Fibroblast of upper back skin (primary cell): ENCODE measurements at places on chromosomes 16 and 17.

DNA sequence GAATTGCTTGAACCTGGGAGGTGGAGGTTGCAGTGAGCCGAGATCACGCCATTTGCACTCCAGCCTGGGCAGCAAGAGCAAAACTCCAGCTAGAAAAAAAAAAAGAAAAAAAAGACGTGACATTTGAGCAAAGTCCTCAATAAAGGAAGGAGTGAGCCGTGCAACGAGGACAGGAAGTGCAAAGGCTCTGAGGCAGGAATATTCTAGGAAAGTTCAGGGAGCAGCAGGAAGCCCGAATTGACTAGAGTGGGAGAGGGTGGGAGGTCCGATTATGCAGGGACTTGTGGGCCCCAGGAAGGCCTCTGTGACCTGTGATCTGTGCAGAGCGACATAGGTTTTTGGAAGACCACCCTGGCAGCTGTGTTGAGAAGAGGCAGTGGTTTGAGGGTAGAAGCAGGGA is 8.6 kb upstream of the LASP1NB start:
- DNase-seq = no peak

DNA sequence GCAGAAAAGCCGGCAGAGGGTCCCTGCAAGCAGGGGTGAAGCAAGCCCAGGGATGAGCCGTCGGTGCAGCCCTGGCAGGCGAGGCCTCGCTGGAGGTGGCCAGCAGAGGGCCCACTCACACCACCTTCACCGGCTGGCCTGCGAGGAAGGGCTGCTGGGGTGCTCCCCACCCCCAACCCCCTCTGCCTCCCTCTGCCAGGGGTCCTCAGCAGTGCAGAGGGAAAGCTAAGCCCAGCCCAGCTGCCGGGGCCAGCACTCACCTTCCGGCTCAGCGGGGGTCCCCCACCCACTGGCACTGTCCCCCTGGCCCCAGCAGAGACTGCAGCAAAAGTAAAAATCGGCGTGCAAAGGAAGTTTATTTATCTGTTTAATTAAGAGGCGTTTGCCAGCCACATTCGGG is 113.4 kb downstream of the ENGASE start:
- DNase-seq = peak; percentile 2

DNA sequence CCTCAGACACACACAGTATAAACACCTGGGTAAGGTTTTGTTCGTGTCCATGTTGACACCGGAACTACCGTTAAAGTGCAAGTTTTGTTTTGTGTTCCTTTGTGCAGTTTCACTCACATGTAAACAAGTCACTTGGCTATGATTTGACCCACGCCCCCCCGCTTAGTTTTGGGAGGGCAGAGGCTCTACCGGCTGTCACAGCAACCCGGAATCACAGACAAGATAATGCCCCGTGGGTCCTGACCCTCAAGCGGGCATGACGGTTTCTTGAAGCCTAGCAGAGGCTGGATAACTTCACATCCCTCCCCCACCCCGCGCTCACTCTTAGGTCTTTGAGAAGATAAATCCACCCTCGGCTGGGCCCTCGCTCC is 1.7 kb downstream of the RASD1 start:
- no peak for DNase-seq

GRCh38 chr17:29156781-29157180 is 23.4 kb downstream of the MYO18A start:
- DNase-seq = no peak

DNA sequence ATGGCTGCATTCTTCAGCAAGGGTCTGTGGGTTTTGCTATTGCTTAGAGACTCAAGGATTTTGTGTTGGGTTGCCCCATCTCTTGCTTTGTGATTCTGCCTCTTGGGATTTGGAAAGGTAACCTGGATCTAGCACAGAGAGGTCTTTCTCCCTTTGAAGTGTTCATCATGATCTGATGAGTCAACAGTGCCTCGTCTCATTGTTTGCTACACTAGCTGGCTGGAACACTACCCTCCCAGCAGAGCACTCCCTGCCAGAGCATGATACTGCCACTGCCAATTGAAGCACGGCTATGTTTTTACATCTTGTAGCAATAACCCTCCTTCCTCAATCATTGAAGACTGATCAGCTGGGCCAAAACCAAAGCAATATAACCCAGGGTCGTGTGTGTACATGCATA is 361.0 kb downstream of the CDH13 start:
- no peak for DNase-seq

- DNase-seq = no peak
These were observed 343.3 kb downstream of the SLC39A11 start for GRCh38 chr17:72749119-72749572.

GRCh38 chr16:30186782-30187555 is 3.6 kb downstream of the CORO1A start:
- DNase-seq = peak; percentile 26

GRCh38 chr17:40356990-40357881 is 7.3 kb downstream of the GJD3 start:
- DNase-seq = no peak

DNA sequence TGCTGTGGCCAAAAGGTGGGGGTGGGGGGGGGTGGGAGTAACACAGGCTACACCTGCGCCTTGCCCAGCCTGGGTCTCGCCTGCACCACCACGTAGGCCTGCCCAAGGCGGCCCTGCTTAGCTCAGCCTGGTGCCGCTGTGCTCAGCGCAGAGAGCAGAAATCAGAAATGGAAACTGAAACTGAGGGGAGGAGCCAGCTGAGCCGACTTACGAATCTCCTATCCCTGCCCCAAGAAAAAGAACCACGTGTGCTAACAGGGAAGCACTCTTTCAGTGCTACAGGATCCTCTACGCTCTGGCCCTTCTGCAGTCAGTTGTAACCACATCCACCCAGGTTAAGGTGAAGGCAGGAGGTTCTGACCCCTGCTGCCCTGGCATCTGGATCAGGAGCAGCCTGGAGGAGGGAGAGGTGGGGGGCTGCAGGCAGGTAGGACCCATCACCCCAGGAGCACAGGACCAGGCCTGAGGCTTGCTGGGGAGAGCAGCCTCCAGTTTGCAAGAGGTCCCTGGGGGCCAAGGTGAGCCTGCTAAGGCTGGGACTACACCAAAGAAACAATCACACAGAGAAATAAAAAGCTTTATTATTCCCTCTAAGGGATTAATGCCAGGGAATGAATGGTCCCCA is at the start of gene DHX58:
DHX58 (minus strand) TSS at position 163 of the 625 bp plus-strand sequence. CDS start 822 bp downstream, outside the sequence.
- DNase-seq = peak; percentile 80

GRCh38 chr16:57239107-57239506 is 6.0 kb upstream of the ARL2BP start:
- DNase-seq = no peak

DNA sequence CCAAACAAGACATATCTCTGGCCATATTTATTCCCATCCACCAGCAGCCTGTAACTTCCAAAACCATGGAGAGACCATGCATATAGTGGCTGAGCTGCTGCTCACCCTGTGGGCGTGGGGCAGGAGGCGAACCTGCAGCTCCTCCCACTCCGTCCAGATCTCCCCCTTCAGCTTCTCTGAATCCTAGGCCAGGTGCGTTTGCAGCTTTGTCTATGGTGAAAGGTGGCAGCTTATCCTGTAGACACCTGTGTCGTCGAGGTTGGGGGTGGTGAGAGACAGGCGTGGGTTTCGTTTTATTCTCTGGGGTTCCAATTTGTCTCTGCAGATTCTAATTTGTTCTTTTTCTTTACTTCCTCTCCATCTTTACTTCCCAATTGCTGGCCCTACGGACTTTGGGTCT is 9.7 kb upstream of the ANKS4B start:
- DNase-seq = no peak

GRCh38 chr17:39547713-39548478 is 59.8 kb downstream of the NEUROD2 start:
- DNase-seq = peak; percentile 28

DNA sequence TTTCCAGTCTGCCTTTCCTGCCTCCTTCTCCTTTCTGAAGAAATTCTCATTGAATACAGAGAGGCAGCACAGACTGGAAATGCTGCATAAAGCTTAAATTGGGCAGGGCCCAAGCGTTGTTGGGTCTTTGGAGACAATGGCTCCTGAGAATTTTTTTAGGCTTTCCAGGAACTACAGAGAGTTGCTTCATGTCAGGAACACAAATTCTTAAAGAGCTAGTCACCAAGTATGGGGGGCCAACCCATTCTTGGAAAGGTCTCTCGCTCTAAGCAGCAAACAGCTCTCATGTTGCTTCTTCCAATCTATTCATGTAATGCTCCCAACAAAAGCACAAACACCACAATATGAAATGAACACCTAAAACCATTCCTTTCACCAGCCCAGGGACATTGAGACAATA is 6.9 kb downstream of the HNF1B start:
- peak; percentile 72 for DNase-seq

DNA sequence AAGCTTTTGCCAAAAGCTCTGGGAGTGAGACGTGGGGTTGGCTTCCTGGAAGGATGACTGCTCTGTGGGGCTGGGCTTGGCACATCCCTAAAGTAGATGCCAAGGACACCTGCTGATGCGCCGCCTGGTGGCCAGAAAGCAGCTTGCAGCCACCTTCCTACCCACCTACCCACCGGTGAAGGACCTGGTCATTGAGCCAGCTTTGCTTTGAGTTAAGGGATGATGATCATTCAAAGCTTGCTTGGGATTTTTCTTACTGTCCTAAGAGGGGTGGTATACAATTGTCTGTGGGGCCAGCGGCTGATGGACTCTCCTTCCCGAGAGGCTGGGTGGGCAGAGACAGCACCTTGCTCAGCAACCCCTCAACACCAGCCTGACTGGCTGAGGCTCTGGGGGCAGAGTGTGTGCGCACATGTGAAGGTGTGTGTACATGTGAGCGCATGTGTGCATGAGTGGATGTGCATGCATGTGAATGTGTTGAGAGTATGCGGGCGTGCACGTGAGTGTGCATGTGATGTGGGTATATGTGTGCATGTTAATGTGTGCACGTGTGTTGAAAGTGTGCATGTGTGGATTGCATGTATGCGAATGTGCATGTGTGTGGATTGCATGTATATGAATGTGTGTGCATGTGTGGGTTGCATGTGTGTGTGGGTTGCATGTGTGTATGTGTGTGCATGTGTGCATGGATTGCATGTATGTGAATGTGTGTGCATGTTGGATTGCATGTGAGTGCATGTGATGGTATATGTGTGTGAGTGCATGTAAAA is 18.6 kb downstream of the C1QTNF1 start:
- peak; percentile 54 for DNase-seq

DNA sequence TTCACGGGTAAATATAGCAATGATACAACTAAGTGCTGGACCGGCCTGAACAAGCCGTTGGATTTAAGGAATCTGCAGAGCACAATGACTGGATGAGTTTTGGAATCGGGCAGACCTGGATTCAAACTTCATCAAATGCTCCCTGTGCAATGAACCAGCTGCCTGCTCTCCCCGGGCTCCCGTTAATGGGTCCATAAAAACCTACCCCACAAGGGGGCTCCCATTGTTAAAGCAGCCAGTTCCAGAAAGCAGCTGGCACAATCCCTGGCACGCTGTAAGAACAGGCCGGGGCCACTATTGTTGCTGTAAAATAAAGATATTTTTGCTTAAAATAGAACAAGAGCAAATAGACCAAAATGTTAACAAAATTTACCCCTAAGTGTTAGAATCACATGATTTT is 131.9 kb downstream of the C16orf95 start:
- peak; percentile 24 for DNase-seq
